HepG2 (cell line): ENCODE measurements at places on chromosomes 13 and 19. TPM values are rescaled to one million over a fixed set of nuclear protein-coding genes. Genes with fewer than 3 reads are reported as not detected.
A peak's percentile ranks its signal among the peaks of the same experiment; 100 is the strongest.

DNA sequence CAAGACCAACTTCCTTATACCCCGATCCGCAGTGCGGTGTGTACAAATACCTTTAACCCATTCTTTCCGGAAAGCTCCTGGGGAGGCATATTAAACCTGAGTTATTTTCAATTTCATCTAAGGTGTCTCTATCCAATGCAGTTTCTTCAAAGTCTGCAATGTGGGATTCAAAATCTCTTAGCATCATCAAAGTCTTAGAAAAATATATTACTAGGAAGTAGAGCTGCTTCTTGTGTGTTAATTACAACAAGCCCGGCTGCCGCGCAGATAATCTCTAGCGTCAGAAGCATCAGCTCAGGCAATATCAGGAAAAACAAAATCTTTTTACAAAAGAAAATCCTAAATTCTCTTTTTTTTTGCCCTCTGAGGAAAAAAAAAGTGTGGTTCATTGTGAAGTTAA, 48.1 kb downstream of the ZNF536 start:
- no peak overlapping the region for H3K27ac ChIP-seq
- no peak for DNase-seq
- H3K36me3 ChIP-seq, result no peaks in the 10 kb centered on the region
- H3K27me3 ChIP-seq, result peaks cover 8% of the 10 kb centered on the region; the same call in 1 of the 3 replicates
- no peaks in the 10 kb centered on the region for H3K4me1 ChIP-seq

GRCh38 chr13:98843482-98843877, 91.0 kb upstream of the SLC15A1 start:
- no peak overlapping the region for H3K27ac ChIP-seq
- no peak for DNase-seq
- H3K27me3 ChIP-seq, result no peaks in the 10 kb centered on the region
- H3K4me3 ChIP-seq, result no peak overlapping the region
- peaks cover 10% of the 10 kb centered on the region for H3K4me1 ChIP-seq
- H3K36me3 ChIP-seq, result no peaks in the 10 kb centered on the region

- H3K27me3 ChIP-seq, result no peaks in the 10 kb centered on the region
- peaks cover 87% of the 10 kb centered on the region for H3K4me1 ChIP-seq
- peak overlapping the region; percentile 53 for H3K27ac ChIP-seq
- peak overlapping the region; percentile 69; the same call in 1 of the 2 replicates for H3K4me3 ChIP-seq
- no peaks in the 10 kb centered on the region; the same call in 1 of the 2 replicates for H3K36me3 ChIP-seq
These were observed 1.9 kb downstream of the RAB11B start for GRCh38 chr19:8392017-8392591.

The CFAP97D2 gene
- not detected in 2 replicates for polyA plus RNA-seq

The PLPP2 gene
- polyA plus RNA-seq, result not detected in 2 replicates

DNA sequence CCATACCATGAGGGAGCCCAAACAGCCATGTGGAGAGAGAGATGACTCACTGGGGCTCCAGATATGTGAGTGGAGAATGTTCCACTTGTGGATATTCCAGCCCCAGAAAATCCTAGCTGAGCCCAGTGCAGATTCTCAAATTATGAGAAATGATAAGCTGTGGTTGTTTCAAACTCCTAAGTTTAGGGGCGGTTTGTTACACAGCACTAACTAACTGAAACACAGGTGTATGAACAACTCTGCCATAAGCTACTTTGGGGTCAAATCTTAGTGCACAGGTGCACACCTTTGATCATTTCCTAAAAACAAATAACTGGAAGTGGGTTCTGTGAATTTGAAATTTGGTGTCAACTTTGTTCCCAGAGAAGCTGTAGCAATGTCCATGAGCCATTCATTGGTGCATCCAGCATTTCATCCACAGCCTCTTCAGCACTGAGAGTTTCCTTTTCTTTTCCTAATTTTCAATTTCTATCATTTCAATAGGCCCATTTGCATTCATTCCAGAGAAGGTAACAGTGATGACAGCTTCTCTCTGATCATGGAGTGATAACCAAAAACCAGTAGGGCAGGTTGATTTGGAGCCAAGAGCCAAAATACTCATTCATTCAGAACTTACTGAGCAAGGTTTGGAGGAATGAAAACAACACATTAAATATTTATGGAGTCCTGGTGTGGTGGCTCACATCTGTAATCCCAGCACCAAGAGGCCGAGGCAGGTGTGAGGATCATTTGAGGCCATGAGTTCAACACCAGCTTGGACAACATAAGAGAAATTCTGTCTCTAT, 8.8 kb upstream of the CLPP start:
- no peak overlapping the region for H3K27ac ChIP-seq
- no peaks in the 10 kb centered on the region for H3K36me3 ChIP-seq
- no peak for DNase-seq
- H3K4me3 ChIP-seq, result no peak overlapping the region
- peaks cover 5% of the 10 kb centered on the region; the same call in 2 of the 3 replicates for H3K27me3 ChIP-seq

DNA sequence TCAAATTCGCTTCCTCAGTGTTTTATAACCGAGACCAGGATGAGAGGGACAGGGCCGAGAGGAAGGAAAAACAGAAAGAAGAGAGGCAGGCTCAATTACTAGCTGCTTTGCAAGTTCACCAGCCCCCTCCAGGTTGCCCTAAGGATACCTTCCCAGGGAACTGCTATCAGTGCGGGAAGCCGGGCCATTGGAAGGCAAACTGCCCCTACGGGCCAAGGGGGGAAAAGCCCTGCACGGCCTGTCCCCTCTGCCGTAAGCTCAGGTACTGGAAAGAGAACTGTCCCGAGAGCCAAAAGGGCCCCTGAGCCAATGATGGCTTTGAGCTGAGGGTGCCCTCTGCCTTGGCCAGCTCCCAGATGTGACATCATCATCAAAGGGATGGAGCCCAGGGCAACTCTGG, 3.2 kb upstream of the ERVV-1 start:
- no peak overlapping the region for H3K4me3 ChIP-seq
- H3K27me3 ChIP-seq, result no peaks in the 10 kb centered on the region
- H3K36me3 ChIP-seq, result no peaks in the 10 kb centered on the region
- H3K4me1 ChIP-seq, result no peaks in the 10 kb centered on the region
- no peak for DNase-seq
- H3K27ac ChIP-seq, result no peak overlapping the region

- DNase-seq, result no peak
- H3K27ac ChIP-seq, result no peak overlapping the region
- H3K4me1 ChIP-seq, result no peaks in the 10 kb centered on the region
- no peaks in the 10 kb centered on the region for H3K27me3 ChIP-seq
- peaks cover 37% of the 10 kb centered on the region; the same call in 2 of the 3 replicates for H3K36me3 ChIP-seq
- H3K4me3 ChIP-seq, result no peak overlapping the region
These were observed 9.1 kb downstream of the CARS2 start for GRCh38 chr13:110696776-110697175.

The HSD17B14 gene
- polyA plus RNA-seq, result 1.2 and 1.8 TPM in 2 replicates

DNA sequence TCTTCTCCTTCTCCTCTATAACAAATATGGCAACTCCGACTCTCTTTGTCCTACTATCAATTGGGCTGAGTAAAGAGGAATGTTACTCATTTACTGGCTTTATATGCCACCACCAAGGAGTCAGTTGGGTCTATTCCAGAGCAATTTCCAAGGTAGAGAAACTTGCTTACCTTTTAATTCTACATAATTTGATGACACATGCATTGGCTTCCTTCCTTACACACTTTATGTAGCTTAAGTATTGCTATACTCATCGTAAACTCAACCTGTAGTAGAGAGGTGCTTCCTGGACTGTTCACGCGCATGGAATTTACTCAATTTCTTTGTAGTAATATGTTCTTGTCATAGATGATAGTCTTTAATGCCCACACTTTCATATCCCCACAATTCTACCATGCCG, 160.7 kb downstream of the LMO7 start:
- DNase-seq, result no peak
- H3K4me1 ChIP-seq, result peaks cover 47% of the 10 kb centered on the region
- H3K36me3 ChIP-seq, result peaks cover 53% of the 10 kb centered on the region
- no peaks in the 10 kb centered on the region for H3K27me3 ChIP-seq
- no peak overlapping the region for H3K27ac ChIP-seq

The KLK1 gene
- polyA plus RNA-seq, result not detected in 2 replicates

DNA sequence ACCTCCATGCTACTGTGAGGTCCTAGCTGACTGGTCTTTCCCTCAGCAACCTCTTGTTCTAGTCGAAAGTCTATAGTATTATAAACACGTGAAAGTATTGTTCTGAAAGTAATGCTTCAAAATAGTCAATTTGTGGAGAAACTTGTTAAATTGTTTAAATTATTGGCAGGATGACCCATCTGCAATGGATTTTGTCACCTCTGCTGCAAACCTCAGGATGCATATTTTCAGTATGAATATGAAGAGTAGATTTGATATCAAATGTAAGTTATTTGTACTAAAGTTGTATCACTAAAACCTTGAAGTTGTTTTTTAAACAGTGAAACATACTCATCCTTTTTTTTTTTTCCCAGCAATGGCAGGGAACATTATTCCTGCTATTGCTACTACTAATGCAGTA, 25.9 kb downstream of the UBA2 start:
- H3K36me3 ChIP-seq, result peaks cover 17% of the 10 kb centered on the region
- no peaks in the 10 kb centered on the region for H3K27me3 ChIP-seq
- no peak for DNase-seq
- H3K4me1 ChIP-seq, result no peaks in the 10 kb centered on the region
- no peak overlapping the region for H3K4me3 ChIP-seq

DNA sequence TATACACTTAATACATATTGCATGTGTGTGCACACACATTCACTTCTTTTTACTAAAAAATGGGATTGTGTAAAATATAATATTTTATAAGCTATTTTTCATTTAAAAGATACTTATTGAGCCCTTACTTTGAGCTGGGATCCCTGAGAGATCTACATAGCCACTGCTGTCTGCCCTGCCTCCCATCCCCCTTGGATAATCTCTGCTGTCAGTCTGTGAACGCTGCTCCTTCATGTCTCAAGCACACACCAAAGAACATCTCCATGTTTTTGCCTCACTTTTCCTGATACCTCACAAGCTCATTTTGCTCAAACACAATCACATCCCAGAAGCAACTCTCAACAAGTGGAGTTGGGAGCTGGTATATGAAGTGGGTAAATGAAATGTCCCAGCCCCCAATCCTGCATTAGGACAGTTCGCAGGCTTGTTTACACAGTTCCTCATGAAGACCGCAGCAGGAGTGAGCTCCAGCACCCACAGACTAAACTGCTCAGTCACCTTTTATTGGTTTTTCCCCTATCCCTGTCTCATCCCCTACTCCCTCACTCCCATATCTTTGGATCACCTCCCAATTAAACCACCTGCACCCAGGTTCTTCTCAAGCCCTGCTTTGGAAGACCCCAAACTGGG, 108.3 kb upstream of the FRY start:
- no peak overlapping the region for H3K4me3 ChIP-seq
- H3K4me1 ChIP-seq, result peaks cover 37% of the 10 kb centered on the region
- H3K36me3 ChIP-seq, result no peaks in the 10 kb centered on the region
- peak; percentile 3 for DNase-seq

GRCh38 chr13:22925881-22926747, 254.7 kb upstream of the SGCG start:
- H3K27me3 ChIP-seq, result no peaks in the 10 kb centered on the region
- no peak overlapping the region for H3K4me3 ChIP-seq

- peaks cover 42% of the 10 kb centered on the region for H3K4me1 ChIP-seq
- no peaks in the 10 kb centered on the region; the same call in 2 of the 3 replicates for H3K27me3 ChIP-seq
- H3K36me3 ChIP-seq, result no peaks in the 10 kb centered on the region; the same call in 1 of the 2 replicates
- no peak for DNase-seq
- peak overlapping the region; percentile 7 for H3K27ac ChIP-seq
These were observed 982 bp downstream of the ZNF865 start for GRCh38 chr19:55606471-55606787.

The SCN1B gene
- 20.1 and 24.5 TPM in 2 replicates for polyA plus RNA-seq

- H3K4me3 ChIP-seq, result peak overlapping the region; percentile 68
- H3K27ac ChIP-seq, result peak overlapping the region; percentile 97
- DNase-seq, result no peak
- H3K36me3 ChIP-seq, result no peaks in the 10 kb centered on the region
These were observed 25.4 kb upstream of the SEMA6B start for GRCh38 chr19:4584670-4585460.

GRCh38 chr19:41793414-41793727, 3.0 kb upstream of the CEACAM3 start:
- no peaks in the 10 kb centered on the region for H3K4me1 ChIP-seq
- peaks cover 12% of the 10 kb centered on the region; the same call in 2 of the 3 replicates for H3K27me3 ChIP-seq
- H3K36me3 ChIP-seq, result no peaks in the 10 kb centered on the region
- no peak overlapping the region for H3K4me3 ChIP-seq

The MUC16 gene
- not detected in 2 replicates for polyA plus RNA-seq

DNA sequence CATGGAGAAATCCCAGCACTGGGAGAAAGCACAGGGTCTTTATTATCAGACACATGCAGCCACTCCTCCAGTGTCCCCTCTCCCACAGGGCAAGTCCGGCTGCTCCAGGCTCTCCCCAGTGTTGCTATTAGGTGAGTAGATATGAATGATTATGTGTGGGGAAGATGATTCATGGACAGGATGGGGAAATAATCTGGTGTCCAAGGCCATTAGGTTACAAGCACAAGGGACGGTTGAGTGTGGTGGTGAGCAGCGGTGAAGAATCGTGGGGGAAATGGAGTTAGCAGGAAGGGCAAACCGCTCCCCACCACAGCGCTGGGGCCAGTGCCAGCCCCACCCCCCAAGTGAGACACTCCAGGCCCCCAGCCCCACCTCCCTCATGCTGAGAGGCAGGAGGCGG, 19.0 kb downstream of the CD177 start:
- DNase-seq, result no peak
- no peaks in the 10 kb centered on the region for H3K36me3 ChIP-seq
- H3K4me1 ChIP-seq, result no peaks in the 10 kb centered on the region

DNA sequence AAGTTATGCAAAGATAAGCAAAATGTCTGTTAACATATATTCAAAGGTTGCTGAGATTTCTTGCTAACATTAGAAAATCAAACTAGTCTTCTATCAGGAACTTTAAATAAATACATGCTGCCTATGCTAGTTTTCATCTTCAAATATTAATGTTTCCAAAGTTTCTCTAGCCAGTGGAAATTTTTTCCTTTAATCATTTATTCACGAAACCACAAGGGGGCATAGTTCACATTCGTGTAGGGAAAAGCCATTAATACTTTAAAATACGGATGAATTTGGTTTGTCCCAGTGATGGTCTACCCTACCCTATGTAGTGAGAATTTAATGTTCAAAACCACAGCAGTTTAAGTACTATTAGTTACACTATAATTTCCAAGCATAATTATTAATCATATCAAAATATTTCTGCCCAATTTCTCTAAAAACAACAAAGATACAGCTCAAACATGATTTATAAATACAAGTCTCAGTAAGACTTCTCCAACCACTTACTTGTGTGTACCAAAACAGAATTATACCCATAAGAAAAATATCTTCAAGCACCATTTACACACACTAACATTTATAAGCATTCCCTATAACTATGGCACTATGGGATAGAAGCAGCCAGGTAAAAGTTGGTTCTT, 16.2 kb downstream of the NUFIP1 start:
- H3K27me3 ChIP-seq, result no peaks in the 10 kb centered on the region
- H3K4me3 ChIP-seq, result no peak overlapping the region
- peaks cover 59% of the 10 kb centered on the region for H3K36me3 ChIP-seq
- no peak overlapping the region for H3K27ac ChIP-seq

- DNase-seq, result no peak
- H3K27ac ChIP-seq, result no peak overlapping the region
- no peaks in the 10 kb centered on the region for H3K36me3 ChIP-seq
These were observed 1206.0 kb downstream of the OLFM4 start for GRCh38 chr13:54234607-54235006.

- H3K4me3 ChIP-seq, result no peak overlapping the region
- H3K27ac ChIP-seq, result no peak overlapping the region
- H3K4me1 ChIP-seq, result no peaks in the 10 kb centered on the region
- no peaks in the 10 kb centered on the region for H3K27me3 ChIP-seq
- DNase-seq, result no peak
These were observed 9.8 kb upstream of the MZF1 start for GRCh38 chr19:58582985-58583384.
